Pancreas (tissue), 10 donors: ENCODE measurements at places on chromosomes 3 and 15. TPM values are rescaled to one million over a fixed set of nuclear protein-coding genes. Genes with fewer than 3 reads are reported as not detected.

Gene TSPAN3
- 76.1 TPM for total RNA-seq

Gene IQCF6
- total RNA-seq = not detected

GRCh38 chr3:190762801-190763200 lies 99.7 kb downstream of the GMNC start:
- no peak for DNase-seq

DNA sequence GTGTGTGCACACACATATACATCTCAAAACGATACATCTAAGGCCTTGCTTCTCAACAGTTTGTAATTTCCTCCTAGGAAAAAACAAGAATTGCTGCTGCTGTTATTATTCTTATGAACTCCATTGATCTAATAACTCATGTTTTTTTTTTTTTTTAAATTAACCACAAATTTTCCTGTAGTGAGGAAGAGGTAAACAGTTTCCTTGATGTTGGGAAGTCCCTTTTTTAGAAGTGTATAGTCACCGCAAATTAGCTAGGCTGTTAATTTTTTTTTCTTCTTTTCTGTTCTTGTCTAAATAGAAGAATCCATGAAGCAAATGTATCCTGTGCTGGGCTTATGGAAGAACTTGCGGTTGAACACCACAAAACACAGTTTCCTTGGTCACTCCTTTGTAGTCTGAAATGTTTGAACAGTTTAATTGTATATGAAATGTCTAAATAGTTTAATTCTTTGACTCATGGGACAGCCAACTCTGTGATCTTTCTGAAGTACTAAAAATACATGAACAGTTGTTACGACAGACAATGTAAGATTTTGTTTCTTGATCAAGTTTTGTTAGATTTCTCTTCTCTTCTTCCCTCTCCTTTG lies 64.5 kb downstream of the MITF start:
- no peak for DNase-seq

- DNase-seq = no peak
Measured at GRCh38 chr3:195573611-195574496, 9.9 kb downstream of the APOD start.
